ENCODE measurements at places on chromosomes 12 and 14.

GRCh38 chr14:75229661-75230139, 48.9 kb upstream of the FOS start:
- DNase-seq: no peak

- no peak for DNase-seq
Measured at GRCh38 chr12:45427042-45427441, 211.1 kb downstream of the ANO6 start.

- no peak for DNase-seq
Measured at GRCh38 chr14:23006188-23006534, 3.8 kb downstream of the C14orf93 start.

DNA sequence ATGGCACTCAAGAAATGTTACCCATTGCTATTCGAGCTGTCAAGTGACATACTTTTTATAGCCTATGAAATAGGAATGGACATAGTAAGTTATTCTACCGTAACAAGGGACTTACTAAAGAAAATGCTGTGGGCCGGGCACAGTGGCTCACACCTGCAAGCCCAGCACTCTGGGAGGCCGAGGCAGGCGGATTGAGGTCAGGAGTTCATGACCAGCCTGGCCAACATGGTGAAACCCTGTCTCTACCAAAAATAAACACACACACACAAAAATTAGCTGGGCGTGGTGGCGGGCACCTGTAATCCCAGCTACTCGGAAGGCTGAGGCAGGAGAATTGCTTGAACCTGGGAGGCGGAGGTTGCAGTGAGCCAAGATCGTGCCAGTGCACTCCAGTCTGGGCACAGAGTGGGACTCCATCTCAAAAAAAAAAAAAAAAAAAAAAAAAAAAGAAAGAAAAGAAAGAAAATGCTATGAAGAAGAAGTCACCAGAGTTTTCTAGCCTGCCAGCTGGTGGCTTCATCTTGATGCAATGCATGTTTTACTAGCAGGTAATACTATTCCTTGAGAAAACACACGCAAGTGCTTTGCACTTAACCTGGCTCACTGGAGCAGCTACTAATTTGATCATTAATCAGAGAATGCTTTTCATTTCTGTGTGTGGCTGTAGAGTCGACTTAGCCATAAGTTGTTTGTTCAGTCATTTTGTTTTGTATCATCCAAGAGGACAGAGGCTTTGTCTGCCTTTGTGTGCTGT, 166.7 kb upstream of the MYL2 start:
- no peak for DNase-seq

DNA sequence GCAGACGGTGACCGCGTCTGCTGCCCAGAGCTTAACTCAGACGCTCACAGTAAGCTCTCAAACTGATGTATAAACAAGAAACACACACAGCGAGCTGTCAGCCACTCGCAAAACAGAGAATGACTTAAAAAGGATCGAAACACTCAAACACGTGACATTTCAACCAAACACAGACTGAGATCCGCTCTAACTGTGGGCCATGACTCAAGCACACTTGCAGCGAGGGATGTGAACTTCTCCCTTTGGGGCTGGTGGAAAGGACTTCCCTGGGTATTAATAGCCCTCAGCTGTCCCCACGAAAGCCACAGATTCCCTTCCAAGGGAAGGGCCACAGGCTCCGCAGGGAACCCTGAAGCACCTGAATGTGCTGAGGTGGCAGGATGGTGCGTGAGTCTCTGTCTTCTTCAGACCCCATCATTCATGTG, 29.1 kb downstream of the CCDC88C start:
- DNase-seq: no peak

DNA sequence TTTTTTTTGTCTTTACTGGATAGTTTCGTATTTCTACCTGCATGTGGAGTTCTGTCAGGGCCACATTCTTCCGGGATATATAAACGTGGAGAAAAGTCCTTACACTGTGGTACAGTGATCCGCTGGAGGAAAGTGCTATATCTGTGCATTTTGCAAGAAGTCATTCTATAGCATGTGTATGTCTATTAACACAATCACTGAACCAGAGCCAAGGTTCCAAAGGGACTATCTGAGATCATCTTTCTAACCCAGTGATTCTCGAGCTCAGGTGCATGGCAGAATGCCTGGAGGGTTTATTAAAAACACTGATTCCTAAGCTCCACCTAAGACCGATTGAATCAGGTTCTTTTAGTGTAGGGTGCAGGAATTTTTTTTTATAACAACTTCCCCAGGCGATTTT, 354.0 kb downstream of the NRXN3 start:
- DNase-seq: no peak

DNA sequence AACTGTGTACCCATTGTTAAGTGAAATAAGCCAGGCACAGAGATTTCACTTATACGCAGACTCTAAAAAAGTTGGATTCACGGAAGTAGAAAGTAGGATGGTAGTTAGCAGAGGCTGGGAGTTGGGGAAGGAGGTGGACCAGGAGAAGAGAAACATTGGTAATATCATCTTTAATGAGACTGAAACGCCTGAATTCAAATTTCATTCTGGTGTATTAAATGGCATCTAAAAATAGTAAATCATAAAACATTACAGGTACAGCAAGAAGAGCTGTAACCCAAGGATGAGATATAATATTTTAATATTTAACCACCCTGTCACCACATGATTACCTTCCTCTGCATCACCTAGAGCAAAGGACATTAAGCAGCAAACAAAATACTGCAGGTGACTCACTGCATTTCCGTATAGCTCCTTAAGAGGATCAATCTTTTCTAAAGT, 99.4 kb downstream of the EPS8 start:
- peak; percentile 59 for DNase-seq

DNA sequence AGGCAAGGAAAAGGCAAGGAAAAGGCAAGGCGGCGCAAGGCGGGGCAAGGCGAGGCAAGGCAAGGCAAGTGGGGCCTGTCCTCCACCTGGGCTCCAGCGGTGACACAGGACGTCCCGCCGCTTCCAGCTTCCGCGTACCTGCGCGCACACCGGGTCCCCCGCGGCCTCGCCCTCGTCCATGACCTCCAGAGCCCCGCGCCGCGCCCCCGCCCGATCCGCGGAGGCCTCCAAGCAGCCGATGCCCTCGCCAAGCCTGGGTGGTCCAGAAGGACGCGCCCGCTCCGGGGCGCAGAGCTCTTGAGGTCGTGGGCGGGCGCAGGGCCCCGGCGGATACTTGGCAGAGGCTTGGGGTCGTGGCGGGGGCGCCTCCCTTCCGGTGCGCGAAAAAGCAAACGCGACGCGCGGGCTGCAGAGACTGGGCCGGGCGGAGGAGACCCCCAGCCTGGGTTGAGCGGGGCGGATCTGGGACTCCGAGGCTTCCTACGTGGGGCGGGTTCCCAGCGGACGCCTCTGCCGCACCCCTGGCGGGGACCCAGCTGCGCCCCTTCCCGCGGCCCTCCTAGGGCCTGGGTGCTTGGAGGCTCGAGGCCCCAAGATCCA, 60.8 kb upstream of the EIF5 start:
- DNase-seq: no peak

- no peak for DNase-seq
Measured at GRCh38 chr12:58648176-58648575, 272.1 kb downstream of the LRIG3 start.

All from PC-3 (cell line).